Activated CD4-positive, alpha-beta T cell treated with anti-CD3 and anti-CD28 coated beads for 4 hours (primary cell): ENCODE measurements at places on chromosomes 4 and X.

- DNase-seq, result no peak
Measured at GRCh38 chr4:89324671-89325070, 17.1 kb upstream of the GPRIN3 start.

DNA sequence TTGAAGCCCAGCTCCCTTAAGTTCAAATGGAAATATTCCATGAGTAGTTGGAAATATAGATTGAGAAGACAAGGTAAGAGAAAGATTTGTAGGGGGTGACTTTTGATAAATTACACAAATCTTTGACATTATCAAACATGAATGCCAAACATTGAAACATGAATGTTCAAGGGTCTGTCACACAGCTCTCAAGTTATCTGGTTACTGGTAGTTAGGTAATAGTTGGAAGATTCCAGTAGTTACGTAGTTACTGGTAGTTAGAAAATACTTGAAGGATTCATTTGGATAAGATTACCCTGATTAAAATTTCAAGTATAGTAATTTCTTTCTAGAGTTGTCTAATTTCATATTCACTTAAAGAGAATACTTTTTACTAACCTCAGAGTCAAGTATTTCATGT lies 20.7 kb downstream of the KIAA0232 start:
- DNase-seq, result no peak

DNA sequence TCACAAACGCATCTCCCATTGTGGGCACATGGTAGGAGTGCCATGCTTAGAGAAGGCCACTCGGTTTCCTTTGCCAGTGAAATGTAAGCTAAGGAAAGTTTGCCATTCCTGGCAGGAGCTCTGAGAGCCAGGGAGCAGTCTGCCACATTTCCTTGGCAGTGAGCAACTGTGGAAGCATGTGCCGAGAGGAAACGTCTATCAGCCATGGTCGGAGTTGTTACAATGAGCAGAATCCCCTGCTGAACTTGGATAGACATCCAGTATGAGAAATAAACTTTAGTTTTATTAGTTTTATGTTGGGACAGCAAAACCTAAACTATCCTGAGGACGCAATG lies 51.1 kb downstream of the ENOPH1 start:
- no peak for DNase-seq

DNA sequence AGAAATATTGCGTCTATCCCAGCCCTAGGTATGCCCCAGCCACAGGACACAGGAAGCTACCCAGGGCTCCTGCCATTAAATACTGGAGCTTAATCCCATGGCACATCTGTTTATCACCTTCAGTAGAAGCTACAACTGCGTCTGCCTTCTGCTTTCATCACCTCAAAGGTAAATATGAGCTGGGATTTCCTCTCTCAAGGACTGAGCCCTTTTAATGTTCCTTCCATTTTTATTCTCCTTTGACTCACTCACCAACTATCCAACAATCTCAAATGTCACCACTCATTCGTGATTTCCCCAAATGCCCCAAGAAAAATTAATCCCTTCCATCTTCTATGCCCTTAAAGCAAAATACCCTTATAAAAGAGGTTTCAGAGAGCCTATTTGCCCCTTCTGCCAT lies 1.8 kb upstream of the MID1 start:
- no peak for DNase-seq

GRCh38 chrX:53163436-53163835 lies 61.6 kb downstream of the KDM5C start:
- DNase-seq, result no peak

DNA sequence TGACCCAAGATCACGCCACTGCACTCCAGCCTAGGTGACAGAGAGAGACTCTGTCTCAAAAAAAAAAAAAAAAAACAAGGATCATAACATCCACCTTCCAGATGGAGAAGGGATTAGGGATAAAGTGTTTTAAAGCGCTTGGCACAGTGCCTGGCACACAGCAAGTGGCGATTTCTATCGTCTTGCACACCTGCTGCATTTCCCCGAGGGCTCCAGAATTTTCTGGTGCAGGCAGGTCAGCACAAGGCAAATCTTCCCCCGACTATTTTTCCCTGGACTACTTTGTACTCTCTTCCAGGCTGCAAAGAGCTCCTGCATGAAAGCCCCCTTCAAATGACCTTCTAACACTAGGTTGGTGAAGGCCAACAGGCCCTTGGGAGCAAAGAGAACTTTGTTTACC lies 57.3 kb downstream of the APBB2 start:
- no peak for DNase-seq

GRCh38 chr4:121353213-121353612 lies 27.6 kb downstream of the QRFPR start:
- DNase-seq, result no peak

DNA sequence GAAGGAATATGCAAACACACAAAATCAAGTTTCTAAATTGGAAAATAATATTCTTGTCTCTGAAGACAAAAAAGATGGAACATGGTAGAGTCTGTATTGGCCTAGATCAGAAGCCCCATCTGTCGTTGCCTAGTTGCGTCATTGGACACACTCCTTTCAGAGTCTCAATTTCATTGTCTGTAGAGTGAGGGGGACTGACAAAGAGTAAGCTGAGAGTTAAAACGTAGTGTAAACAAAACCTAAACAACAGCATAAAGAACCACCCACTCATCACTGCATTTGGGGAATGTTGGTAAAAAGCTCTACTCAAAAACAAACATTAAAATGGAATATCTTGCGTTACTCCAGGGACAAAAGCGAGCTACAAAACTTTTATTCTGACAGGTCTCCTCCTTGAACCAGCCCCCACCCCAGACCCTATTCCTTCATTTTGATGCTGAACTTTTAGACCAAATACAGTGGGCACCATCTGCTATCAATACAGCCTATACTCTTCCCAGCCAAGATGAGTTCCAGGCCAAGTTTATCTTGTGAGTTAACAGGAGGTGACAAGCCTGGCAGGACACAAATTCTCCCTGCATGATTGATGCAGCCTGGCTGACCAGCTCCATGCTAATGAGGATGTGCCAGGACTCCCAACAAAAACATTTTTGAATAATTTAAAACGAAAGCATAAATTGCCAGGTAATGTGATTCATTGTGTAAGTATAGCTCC lies 125.2 kb downstream of the COL25A1 start:
- no peak for DNase-seq

DNA sequence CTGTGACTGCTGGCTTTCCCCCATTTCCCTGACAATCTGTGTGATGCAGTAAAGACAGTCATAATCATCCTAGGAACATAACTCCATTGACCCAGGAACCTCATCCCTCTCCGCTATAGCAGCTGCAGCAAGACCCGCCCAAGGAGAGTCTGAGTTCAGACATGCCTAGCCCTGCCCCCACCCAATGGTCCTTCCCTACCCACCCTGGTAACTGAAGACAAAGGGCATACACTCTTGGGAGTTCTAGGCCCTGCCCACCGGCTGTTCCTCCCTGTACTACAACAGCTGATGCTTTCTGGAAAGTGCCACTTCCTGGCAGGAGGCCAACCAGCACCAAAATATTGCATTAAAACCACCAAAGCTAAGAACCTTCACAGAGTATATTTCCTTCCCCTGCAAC lies 1035.6 kb downstream of the C4orf33 start:
- no peak for DNase-seq

- no peak for DNase-seq
Measured at GRCh38 chr4:150950657-150951288, 64.3 kb downstream of the LRBA start.

DNA sequence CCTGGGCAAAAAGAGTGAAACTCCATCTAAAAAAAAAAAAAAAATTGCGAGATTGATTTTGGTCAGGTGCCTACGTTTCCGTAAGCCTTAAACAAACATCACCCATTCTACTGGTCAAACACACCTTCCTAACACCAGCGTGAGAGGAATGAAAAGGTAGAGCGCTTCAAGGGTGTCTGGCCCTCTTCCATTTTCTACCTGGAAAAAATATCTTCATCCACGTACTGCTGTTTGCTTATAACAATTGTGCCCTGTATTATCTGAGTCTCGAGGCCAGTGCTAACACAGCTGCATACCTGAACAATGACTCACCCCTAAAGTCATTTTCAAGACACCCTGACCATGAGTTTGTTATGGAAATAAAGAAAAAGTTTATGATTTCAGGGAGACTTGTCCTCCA lies 13.9 kb downstream of the TMSB4X start:
- DNase-seq, result no peak

- DNase-seq, result no peak
Measured at GRCh38 chr4:108941904-108942430, 179.1 kb upstream of the ETNPPL start.

DNA sequence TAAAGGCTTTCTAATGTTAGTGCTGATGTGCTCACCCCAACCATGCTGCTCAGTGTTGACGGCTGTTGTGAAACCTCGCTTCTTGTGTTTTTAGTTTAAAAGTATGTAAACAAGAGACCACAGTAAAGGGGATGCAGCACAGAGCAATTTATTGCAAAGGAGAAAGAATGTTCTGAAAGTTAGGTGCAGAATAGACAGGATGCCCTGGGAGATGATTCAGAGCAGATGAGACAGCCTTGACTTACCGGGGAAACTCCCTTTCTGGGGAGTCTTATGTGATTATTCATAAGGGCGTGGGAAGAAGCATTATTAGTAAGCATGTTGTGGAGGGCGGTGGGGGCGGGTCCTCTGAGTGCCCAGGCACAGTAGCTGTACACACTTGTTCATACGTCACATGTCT lies 47.7 kb downstream of the EVC start:
- DNase-seq, result peak; percentile 26

DNA sequence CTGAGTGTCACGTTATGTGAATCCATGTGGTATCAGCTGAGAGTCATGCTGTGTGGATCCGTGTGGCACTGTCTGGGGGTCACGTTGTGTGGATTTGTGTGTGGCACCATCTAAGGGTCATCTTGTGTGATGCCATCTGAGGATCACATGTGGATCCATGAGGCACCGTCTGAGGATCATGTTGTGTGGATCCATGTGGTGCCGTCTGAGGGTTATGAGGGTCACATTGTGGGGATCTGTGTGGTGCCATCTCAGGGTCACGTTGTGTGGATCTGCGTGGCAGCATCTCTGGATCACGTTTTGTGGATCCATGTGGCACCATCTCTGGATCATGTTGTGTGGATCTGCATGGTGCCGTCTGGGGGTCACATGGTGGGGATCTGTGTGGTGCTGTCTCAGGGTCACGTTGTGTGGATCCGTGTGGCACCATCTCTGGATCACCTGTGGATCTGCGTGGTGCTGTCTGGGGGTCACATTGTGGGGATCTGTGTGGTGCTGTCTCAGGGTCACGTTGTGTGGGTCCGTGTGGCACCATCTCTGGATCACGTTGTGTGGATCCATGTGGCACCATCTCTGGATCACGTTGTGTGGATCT lies 6.9 kb downstream of the PDE6B start:
- DNase-seq, result no peak

- DNase-seq, result no peak
Measured at GRCh38 chr4:104352211-104352610, 142.5 kb downstream of the CXXC4 start.

DNA sequence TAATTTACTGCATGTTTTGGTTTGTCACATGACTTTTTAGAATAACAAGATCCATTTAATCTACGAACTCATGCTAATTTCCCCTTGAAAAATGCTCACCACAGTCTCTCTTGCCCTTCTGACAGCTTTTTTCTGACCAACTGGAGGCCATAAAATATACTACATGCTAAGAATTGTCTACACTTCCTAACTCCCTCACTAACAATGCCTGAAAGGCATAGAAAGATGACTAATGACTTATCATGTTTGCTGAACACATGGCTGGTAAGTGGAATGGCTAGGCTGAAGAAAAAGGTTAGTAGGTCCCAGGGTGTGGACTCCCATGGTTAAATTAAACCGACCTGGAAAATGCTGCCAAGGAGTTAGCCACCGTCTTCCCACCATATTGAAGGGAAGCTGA lies 309.9 kb downstream of the SPOCK3 start:
- DNase-seq, result no peak

- no peak for DNase-seq
Measured at GRCh38 chr4:170374770-170375169, 285.0 kb upstream of the AADAT start.

GRCh38 chrX:41468647-41469323 lies 21.6 kb downstream of the NYX start:
- DNase-seq, result no peak

GRCh38 chr4:52931243-52931642 lies 69.1 kb downstream of the RASL11B start:
- no peak for DNase-seq

DNA sequence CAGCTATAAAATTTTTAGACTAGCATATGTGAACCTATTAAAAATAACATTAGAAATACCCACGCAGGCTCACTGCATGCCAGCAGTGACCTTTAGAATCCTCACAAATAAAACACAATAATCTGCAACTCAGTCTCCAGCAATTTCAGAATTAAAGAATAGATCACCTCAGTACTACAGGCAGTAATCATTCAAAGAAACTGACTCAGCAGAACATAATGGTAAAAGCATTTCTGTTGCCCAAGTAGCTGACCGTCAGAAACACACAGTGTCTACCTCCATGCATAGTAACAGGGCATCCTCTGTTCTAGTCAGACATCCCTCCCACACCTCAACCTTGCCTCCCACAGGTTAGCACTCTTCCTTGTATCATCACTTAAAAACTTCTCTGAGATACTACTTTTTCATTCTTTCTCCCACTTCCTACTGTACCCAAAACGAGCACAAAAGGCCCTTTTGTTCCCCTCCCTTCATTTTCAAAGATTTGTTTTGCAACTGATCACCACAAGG lies 65.7 kb upstream of the BEND2 start:
- DNase-seq, result no peak

DNA sequence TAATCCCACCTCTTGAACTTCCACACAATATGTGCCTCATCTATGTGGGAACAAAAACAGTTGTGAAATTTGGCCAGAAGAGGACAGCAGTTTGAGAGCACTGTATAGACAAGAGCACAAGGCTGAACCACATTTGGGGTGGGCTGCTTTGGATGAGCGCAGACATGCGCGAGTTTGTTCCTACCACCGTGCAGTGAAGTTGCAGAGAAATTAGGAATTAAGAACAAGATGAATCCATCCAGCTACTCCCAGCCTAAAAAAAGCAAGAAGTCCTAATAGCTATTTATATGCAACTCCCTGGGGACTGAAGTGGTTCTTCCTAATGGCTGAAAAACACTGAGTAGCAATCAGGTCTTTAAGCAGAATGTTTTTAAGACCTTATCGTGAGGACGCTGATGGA lies 1.0 kb downstream of the GAB3 start:
- no peak for DNase-seq

DNA sequence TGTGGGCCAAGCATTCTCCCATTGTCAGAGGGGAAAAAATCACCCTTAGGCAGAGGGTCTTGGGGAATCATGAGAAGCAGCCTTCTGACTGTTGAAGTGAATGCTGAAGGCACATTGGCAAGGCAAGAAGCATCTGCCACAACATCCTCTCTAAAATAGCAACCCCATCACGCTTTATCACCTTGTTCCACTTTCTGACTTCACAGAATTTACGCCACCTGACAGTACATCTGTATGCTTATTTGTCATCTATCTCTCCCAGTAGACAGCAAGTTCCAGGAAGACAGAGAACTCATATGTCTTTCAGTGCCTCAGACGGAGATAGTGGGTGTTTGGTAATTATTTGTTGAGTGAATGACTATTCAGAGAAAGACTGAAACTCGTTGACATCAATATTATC lies 68.4 kb upstream of the SCML1 start:
- DNase-seq, result no peak
